ENCODE measurements at places on chromosomes 4 and X.

DNA sequence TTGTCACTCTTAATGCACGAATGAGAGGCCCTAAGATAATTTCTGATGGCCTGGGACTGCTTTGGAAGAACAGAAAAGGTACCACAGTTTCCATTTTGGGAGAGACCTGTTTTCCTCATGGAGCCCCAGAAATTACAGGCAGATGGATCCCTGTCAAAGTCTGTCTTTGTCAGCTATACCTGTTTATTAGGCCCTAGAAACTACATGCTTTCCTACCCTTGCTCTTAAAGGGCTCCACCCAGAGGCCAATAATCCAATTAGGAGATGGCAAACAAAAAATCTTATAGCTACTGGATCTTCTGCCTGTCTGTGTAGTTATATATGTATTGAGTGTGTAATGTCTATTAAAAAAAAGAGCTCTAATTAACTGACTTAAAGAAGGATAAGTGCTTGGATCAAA, 141.3 kb downstream of the NR3C2 start:
- DNase-seq: no peak

DNA sequence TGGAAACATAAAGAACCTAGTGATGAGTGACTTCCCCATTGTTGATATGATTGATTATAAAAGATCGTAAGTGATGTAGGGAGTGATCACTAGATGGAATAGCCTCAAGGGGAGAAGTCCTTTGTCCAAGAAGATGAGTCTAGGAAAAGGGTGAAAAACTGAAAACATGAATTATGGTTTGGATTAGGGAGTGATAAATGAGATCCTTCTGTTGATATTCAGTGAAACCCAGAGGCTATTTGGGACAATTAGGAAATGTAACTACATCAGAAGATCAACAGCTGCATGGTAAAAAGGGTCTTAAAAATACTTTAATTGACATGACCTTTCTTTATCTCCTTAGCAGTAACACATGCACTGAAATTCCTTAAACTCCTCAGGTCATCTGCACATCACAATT, 124.0 kb upstream of the UNC5C start:
- no peak for DNase-seq

DNA sequence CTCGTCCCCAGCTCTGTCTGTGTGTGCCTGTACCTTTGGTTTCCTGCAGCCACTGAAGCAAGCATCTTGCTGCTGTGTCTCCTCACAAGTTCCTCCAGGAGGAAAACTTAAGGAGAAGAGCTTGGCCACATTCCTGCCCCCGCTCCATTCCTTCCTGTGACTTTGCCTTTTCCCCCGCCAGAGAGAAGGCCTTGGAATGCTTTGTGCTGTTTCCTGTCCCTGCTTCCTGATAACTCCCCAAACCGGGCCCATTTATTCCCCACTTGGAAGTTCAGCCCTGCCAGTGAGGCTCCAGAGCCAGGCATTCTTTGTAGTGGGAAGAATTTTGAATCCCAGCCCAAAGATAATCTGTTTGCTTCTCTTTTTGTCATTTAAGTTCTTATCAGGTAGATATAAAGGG, 33.1 kb downstream of the SMIM10L2A start:
- DNase-seq: no peak

DNA sequence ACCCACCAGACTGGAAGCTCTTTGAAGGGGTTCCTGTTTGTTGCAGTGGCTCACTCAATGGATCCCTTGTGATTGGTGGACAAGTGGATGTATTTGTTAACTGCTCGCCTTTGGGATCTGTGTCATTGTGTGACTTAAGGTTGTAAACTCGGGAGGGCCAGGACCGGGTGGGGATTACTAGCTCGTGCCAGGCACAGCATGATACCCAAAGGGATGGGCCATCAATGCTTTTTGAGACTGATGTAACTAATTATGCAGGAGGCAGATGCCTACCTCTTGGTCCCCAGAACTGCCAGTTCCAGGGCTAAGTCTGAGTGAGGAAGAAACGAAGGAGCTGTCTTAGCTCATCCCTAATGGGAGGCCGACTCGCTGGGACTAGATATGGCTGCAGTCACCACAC, 27.7 kb downstream of the UTP14A start:
- no peak for DNase-seq

DNA sequence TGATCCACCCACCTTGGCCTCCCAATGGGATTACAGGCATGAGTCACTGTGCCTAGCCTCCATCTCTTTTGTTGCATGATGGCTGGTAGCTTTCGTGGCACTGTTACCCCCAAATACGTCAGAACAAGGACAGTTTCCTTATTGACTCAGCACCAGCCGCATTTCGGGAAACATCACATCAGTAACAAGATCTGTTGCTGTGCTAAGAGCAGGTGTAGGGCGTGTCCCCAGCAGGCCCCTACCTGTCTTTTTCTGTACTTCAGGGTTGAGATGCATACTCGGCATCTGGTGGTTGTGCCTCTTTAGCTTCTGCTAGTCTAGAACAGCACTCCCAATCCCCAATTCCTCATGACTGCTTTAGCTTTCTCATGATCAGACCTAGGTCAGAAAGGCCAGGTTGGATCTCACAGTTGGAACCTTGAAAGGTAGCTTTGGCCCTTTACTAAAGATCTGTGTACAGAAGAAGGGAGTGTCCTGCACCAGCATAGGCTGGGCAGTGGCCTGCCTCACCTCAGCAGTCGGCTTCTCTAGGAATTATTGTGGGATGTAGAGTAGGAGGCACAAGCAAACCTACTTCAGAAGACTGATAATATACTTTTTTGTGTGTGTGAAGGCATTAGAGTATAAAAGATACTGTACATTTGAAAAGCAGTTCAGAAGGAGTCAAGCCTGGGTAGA, 36.8 kb downstream of the NSD2 start:
- no peak for DNase-seq

GRCh38 chrX:153381684-153382532, 19.2 kb downstream of the PNMA6E start:
- peak; percentile 35 for DNase-seq

DNA sequence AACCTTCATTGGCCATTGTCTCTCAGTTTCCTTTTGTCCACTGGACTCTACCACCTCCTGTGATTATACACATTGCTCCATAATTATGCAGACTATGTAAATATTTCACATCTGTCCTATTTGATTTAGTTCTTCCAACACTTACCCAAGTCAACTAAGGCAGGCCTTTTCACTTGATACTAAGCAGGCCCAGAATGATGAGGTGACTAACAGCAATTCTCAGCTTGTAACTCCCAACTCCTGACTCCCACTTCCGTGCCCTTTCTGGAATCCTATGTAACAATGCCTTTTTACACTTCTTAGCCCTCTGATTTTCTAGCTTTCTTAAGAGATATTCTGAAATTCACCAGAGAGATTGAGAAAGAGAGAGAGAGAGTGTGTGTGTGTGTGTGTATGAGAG, 6.6 kb downstream of the PAK3 start:
- DNase-seq: no peak

- no peak for DNase-seq
Observed at GRCh38 chrX:25433307-25433706, 417.5 kb upstream of the ARX start.

DNA sequence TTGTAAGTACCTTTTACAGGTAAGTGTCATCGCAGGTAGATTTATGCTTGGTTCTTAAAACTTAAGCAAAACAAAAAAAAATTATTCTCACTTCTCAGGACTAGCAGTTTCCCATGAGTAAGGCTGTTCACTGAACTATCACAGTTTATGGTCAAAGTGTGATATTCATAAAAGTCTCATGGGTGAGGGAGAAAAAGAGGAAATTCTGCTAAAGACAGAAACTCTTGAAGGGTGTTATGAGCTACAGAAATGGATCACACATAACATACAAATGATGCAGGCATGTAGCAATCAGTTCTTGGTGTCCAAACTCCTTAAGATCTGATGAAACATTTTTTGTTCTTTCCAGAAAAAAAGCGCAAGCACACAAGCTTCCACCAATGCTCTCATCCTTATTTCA, 8.5 kb downstream of the RAB9A start:
- DNase-seq: no peak

GRCh38 chr4:141158219-141158618, 24.9 kb upstream of the RNF150 start:
- DNase-seq: no peak
